ENCODE measurements at places on chromosomes 3 and 15.

DNA sequence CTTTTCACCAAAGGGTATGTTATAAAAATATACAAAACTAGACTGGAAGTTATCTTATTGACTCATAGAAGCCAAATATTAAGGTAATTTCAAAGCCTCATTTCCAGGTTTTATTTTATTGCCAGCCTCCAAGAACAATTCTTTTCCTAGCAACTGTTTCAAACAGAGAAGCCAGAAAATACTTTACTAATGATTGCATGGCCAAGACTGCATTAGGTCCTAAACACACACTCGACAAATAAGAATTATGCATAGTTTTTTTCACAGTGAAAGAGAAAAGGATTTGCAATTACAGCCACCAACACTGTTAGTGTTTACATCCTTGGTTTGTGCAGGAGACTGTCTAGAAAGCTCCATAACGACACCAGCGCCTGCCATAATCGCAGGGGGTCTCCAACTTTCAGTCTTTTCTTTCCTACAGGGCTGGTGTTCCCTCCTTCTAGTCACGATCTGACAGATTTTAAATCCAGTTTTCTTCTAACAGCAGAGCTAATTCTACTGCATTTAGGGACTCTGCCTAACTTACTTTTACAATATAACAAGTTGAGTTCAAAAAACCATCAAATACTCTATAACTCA lies 58.1 kb downstream of the CLASP2 start:
- DNase-seq, result no peak

DNA sequence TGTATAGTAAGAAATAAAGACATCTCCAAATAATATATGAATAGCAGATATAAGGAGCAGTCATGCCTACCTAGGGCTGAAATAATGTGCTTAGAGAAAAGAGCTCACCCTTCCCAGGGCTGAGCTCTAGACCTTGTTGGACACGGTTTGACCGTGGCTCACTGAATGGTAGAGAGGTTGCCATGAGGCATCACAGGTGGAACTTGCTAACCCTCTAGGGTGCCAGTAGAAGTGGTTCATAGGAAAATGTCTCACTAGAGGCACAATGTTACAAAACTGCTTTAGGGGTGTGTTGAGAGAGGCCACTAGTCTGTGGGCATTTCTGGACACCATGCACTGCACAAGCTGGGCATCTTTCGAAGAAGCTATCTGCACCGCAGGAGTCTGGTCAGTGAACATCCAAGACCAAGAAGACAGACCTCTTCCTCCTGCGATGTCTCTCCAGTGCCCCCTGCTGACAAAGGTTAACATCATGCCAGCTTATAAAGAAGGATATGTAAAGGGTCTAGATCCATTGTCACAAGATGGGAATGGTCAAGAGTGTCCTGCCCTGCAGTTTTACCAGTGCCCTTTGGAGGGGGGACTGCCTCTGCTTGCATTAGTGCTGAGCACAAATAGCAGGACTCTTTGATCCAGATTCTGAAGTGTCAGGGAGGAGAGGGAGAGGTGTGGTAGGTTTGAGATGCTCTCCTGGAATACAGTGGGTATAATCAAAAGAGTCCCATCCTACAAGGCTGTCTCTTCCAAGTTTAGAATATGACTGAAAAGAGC lies 266.8 kb downstream of the ZNF385D start:
- no peak for DNase-seq

DNA sequence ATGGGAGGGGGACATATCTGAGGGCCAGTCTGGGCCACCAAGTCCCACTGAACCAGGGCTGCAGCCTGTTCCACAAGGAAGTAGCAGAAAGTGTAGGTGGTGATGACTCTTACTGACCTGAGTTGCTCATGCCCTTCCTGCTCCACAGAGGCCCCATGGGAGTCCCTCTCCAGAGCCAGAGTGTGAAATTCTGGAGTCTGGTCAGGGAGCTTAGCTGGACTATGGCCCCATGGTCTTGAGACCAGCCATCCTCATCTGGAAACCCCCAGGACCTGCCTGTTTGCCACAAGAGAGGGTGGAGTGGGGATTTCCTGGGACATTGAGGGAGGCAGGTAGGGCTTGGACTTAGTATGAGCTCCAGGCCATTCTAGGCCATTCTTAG lies 3.0 kb downstream of the SPINT1 start:
- DNase-seq, result no peak

GRCh38 chr3:145395421-145395820 lies 765.6 kb downstream of the PLOD2 start:
- DNase-seq, result no peak

DNA sequence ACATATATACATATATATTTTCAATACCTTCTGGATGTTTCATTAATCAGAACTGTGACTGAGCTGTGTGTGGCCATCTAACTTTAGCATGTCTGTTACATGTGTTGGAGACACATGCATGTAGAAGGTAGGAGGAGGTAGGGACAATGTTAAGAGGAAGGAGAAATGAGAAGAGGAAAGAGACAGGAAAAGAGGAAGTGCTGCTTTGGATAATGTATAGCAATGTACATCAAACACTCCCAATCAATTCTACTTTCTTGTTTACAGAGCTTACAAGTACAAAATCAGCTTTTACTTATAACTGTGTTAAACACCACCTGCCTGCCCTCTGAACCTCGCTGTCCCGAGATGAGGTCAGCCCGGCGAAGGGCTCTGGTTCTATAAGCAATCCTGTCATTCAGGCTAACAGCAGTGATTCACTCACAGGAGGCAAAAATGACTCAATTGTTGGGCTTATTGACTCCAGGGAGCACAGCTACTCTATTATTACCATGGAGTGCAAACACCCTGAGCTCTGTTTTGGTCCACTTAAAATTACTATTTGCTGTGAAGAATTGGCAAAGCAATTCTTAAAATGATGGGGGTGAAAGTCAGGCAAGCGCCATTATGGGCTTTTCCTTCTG lies 188.9 kb downstream of the MEIS2 start:
- DNase-seq, result no peak

DNA sequence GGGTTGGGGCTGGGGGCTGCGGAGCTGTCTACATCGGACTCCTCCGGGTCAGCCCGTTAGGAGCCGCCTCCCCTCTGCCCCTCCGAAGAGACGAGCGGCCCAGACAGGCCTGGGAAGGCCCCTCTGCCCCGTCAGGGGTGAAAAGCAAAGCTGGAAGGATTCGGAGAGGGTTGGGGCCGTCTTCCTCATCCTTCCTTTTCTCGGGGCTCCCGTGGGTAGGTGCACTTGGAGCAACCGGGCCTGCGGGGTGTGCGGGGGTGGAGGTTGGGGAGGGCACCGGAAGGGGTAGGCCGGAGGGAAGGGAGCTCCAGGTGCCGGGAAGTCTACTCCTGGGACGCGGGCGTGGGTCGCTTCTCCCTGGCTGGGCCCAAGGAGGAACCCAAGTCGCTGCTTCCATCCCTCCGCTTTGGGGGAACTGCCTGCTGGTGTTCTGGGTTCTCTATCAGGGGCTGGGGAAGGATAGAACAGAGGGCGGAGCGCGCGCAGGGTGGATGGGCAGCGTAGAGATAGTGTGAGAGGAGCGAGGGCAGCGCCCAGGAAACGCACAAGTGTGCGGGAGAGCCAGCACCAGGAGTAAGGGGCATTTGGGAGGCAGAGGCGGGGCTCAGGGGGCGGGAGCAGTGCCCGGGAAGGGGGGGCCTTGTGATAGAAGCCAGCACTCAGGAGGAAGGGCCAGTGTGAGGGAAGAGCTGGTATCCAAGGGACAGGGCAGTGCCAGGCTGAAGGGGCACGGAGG lies 590 bp downstream of the POLR2H start:
- DNase-seq, result peak; percentile 40

GRCh38 chr15:73382115-73382514 lies 13.4 kb upstream of the HCN4 start:
- no peak for DNase-seq

DNA sequence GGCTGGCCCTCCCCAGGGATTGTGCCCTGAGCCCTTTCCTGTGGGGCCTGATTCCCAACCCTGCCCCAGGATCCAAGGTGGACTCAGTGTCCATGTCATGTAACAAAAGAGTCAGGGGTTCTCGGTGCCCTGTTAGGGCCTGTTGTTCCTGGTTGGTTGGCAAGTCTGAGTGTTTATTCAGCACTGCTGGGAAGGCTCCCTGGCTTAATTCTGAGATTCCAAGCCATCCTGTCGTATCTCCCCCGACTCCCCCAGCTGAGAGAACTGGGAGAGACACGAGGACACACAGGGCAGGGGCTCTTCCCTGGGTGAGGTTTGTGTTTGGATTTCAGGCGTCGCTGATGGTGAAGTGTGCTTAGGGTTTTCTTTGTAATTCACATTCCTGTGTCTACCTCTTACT lies 78.3 kb downstream of the EEFSEC start:
- DNase-seq, result no peak

DNA sequence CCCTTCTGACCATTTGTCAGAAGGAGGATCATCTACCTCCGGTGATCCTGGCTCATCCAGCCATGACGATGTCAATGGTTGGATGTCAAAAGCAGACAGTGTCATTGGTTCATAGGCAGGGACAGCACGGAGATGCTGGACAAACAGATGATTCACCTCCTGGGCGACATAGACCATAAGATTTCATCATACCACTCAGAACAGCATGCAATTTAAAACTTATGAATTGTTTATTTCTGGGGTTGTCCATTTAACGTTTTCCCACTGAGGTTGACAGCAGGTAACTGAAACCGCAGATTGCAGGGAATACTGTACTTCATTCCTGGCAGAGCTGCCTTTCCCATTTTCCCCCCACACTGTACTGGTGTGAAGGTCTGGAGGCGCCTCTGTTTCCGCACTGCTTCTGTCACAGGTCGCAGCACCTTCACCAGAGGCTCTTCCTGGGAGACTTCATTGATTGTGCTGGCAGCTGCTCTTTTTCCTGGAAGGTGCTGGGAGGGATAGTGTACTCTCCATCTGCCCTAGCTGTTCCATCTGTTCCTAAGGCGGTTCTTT lies 32.5 kb upstream of the TMOD3 start:
- no peak for DNase-seq

- DNase-seq, result no peak
These were observed 599.3 kb downstream of the PYDC2 start for GRCh38 chr3:192060160-192060781.

- no peak for DNase-seq
These were observed 60.6 kb downstream of the ST6GAL1 start for GRCh38 chr3:186990878-186991308.

DNA sequence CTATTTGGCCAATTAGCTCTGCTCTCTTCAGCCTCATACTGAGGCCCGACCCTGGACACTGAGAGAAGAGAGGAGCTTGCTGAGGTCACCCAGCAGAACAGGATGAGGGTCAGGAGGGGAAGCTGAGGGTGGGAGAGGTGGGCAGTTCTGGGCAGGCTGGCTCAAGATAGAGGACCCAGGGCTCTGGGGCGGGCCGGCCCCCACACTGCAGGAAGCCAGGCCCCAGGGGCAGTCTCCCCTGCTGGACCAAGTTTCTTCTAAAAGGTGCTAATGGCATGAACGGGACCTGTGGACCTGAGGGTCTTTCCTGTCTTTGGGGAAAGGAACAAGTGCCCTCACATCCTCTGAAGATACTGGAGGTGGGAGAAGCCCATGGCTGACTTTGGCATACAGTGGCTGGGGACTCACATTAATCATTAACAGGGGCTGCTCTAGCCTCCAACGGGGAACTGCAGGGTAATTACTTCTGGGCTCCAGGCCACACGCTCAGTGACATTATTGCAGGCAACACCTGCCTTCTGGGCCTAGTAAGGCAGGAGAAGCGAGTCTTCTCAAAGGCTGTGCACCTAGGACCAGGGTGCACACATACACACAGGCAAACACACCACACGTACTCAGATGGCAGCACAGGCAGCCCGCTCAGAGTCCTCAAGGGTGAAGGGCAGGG lies 10.6 kb downstream of the HCN4 start:
- no peak for DNase-seq

- DNase-seq, result no peak
These were observed 274.2 kb downstream of the OCA2 start for GRCh38 chr15:27824841-27825422.

DNA sequence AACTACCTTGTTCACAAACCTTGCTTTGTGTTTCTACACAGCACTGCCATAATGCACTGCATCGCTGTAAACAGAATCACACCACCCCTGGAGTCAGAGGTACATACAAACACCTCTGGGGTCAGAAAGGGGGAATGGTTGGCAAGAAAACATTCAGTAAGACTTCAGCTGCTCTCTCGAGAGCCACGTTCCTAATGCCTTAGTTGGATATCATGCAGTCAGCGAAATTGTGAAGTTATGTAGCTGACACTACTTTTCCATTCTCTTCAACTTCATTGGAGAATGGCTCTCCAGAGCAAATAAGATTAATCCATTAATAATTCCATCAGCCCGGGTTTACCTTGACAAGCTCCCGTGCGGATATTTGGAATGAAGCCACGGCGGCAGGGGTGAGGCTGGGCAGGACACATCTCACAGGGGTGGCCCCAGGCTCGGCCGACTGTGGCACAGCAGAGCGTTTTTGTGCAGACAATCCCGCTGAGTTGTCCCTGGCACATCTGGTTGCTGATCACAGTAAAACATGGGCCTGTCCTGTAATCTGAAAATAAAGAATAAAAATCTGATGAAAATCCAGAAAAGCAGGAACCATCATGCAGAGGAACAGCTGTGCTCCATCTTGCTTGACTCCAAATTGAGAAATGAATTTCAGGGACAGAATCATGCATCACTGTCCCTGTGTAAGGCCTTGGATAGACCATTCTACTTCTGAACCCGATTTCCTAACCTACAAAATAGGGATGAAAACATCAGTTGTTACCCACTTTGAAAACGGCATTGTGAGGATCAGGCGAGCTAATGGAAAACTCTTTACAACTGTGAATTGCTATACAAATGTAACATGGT lies 108.0 kb downstream of the FBN1 start:
- DNase-seq, result no peak

Measured in stimulated activated CD4-positive, alpha-beta T cell treated with anti-CD3 and anti-CD28 coated beads, Interleukin-4, amount 100 ng/mL, for 48 hours (primary cell).